ENCODE measurements at places on chromosomes 1 and 21.
A peak's percentile ranks its signal among the peaks of the same experiment; 100 is the strongest.

DNA sequence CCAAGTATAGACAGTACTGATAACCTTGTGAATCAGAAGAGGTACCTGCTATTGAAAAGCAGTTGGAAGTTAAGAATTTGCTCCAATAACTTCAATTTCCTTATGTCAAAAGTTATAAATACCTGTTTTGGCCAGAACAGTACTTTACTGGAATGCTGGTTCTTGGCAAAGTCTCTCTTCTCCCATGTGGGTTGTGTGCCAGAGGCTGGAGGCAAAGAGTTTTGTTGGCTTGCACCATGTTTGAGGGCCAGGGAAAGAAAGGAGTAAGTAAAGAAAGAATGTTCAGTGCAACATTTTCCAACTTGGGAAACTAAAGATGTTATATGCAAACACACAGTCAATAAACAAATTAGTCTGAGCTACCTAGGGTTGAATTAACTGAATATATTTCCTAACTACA lies 67.0 kb upstream of the DYNLT5 start:
- DNase-seq: no peak

- DNase-seq: no peak
These were observed 84.6 kb upstream of the NEK7 start for GRCh38 chr1:198072177-198072576.

- no peak for DNase-seq
These were observed 746.5 kb upstream of the CHRM3 start for GRCh38 chr1:238639861-238640260.

DNA sequence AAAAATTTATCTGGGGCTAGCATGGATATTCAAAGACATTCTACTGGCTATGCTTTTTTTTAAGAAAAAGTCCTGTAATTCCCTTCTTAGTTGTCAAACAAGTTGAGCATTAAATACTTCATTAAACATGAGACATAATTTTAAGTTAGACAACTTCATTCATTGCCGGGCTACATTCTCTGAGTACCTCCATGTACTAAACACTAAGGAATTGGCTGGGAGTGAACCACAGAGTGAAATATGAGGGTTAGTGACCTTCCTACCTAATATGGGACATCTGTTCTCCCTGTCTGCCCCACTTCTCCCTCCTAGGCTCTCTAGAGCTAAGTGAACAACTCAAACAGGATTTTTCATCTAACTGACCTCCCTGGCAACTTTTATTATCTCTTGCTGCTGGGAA lies 370.4 kb downstream of the VAV3 start:
- DNase-seq: no peak

DNA sequence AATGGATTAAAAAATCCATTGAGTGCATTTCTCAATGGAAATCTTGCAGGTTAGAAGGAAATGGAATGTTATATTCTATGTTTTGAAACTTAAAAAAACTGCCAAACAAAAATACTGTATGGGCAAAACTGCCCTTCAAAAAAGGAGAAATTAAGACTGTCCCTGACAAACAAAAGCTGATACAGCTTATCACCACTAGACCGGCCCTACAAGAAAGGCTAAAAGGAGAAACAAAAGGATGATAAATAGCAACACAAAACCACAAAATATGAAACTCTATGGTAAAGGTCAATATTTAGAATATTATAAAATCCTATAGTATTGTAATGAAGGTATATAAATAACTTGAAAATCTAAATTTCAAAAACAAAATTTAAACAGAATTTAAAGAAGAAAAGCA lies 60.0 kb downstream of the SLC25A24 start:
- no peak for DNase-seq

DNA sequence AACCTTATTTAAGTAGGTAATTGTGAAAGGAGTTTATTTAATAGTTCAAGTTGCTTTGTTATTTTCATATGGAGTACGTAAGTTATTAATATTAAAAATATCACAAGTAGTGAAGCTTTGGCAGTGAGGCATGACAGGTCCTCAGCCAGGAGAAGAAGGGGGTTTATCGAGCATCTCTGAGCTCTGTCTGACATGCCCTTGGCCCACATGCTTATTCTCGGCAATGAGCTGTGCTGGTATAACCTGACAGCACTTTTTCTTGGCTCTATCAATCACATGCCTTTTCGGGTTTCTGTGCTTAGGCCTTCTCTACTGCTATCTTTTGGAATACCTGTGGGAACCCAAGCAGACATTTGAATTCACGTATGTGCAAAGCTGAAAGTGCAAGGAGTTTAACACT lies 84.8 kb downstream of the OLFM3 start:
- no peak for DNase-seq

GRCh38 chr1:81326212-81326611 lies 474.5 kb upstream of the ADGRL2 start:
- no peak for DNase-seq

DNA sequence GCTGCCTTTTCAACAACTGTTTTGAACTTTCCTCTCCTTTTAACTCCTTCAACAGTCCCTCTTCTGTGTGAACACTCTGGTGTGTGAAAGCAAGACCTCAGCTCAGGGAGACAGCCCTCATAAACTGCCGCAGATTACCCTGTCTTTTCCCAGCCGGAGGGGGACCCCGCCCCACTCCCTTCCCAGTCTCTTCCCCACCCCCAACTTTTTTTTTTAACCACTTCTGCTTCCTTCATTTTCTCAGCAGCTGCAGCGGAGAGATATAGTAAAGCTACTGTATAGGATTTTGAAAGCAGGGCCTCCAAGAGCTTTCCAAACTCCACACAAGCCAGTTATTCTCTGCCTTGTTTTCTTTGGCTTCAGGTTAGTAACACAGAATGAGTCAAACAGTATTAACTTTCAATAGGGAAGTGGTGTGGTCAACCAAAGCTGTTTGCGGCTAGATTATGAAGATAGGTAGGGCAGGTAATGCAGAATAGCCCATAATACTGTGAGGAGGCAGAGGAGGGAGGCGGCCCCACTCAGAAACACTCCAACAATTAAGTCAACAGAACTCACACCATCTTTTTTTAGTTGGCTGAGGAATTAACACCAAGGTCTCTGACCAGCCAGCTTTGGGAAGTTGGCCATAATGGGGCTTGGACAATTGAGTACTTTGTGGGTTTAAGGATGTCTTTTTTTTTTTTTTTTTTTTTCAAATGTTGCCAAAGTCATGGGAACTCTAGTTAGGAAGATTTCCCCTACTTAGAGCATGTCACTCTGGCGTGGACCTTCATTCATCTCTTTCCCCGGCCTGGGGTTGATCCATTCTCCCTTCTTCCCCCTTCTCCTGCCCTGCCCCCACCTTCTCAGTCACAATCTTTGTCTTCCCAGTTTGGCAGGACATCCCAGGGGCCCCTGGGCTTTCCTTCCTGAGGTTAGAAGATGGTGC lies 177.0 kb downstream of the CLIC6 start:
- peak; percentile 43 for DNase-seq

GRCh38 chr21:44967082-44968047 lies 27.5 kb downstream of the SLX9 start:
- no peak for DNase-seq

DNA sequence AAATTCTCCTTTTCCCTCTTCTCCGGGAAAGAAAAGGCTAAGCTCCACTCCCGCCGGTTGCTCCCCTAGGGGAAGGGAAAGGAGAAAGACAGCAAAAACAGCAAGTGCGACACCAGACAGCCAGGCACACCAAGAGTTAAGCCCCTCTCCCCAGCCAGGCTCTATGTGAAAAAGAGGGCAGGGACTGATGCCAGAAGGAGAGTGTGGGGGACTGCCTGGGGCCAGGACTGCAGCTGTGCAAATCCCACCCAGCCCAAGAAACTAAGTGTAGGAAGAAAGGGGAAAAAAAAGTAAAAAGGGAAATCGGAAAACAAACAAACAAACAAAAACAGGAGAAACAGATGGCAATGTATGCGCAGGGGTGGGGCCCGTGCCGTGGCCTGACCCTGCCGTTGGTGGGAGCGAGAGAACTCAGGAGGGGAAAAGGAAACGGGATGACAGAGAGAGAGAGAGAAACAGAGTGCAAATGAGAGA lies 27.7 kb upstream of the FMO1 start:
- no peak for DNase-seq

DNA sequence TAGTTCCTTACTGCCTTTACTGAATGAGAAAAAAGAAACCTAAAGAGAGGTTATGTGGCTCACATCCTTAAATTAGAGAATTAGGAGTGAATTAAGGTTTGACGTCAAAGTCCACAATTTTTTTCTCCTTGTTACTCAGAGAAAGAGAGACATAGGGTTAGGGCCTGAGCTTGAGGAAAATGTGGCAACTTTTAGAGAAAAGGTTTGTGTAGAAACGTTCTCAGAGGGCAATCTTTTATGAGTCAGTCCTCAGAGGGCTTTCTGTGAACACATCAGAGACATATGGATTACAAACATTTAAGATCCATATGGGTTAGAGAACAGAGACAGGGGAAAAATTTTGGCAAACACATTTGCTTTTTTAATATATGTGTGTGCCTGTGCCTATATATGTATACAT lies 242.8 kb downstream of the TGFB2 start:
- no peak for DNase-seq

- DNase-seq: peak; percentile 65
These were observed at the start of gene RUSC1 for GRCh38 chr1:155320661-155321617. RUSC1 (plus strand) TSS chr1:155320894; CDS start chr1:155321774, 880 bp downstream.

GRCh38 chr1:21721295-21721985 lies 52.3 kb upstream of the RAP1GAP start:
- DNase-seq: no peak

DNA sequence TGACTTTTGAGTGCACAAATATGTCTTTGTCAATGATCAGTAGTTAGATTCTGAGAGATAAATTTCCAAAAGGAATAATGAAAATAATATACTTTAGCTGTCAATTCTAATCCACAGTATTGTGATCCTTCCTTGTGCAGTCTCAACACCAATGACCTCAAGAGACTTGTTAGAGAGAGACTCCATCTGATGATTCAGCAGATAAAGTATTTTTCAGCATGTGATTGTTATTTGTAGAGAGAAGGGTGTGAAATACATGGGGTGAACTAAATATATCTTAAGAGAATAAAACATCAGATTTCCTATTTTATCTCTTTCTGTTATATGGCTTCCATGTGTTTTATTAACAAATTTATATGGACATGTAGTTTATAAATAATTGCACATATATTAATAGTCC lies 5.9 kb upstream of the ZNF124 start:
- no peak for DNase-seq

DNA sequence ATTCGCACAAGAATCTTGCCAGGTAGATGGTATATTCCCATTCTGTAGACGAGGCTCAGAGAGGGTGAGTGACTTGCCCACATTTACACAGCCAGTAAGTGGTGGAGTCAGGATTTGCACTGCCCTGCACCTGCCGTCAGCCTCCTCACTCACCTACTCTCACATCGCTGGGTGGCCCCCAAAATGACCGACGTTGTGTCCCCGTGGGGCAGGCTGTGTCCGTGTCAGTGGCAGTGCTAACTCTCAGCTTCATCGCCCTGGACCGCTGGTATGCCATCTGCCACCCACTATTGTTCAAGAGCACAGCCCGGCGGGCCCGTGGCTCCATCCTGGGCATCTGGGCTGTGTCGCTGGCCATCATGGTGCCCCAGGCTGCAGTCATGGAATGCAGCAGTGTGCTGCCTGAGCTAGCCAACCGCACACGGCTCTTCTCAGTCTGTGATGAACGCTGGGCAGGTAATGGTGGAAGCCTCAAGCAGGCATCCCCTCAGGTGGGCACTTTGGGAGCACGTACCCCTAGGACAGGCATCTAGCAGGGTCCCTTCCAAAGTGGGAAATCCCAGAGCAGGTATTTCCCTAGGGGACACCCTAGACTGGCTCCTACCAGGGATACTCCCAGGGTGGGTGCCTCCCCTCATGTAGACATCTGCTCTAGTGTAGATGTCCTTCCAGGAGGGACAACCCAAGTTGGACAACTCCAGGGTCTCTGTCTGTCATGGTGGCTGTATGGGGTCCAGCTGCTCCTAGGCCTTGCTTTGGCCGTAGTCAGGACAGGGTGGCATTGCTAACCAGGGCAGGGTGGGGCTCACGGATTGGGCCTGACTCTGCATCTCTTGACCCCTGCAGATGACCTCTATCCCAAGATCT lies 3.4 kb downstream of the HCRTR1 start:
- DNase-seq: no peak

GRCh38 chr21:42523211-42523610 lies 9.6 kb downstream of the SLC37A1 start:
- DNase-seq: no peak

DNA sequence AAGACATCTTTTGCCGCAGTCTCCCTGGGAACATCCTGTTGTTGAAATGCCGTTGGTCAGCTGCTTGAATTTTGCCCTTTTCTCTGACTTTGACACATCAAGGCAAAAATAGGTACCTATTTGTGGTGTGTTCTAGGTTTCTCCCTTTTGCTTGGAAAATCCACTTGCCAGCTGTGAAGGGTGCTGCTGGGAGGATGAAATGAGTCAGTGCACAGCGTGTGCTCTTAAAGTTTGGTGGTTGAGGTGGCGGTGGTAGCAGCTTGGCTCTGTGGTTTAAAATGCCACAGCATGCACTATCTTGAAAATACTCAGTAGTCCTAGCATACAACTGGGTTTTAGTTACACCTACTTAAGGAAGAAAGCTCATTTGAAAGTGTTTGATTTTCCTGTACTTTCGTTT lies 183.8 kb downstream of the DHRS3 start:
- peak; percentile 62 for DNase-seq

GRCh38 chr1:12634156-12634555 lies 9.7 kb upstream of the AADACL4 start:
- no peak for DNase-seq

DNA sequence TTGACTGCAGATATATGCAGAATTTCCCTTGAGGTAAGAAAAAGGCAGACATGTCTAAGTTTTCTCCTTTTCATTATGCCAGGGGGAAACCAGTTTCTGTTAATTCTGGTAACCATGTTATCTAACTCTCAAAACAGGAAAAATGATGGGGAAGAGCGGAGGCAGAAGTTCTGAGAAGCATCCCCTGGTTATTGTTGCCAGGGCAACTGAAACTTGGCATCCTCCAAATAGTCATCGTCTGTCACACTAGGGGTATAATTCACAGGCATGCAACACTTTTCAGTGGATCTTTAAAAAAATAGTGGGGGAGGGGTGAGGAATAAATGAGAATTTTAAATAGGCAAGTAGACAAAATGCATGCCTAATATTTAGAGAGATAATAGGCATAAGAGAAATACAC lies 715.3 kb upstream of the CXADR start:
- DNase-seq: no peak

DNA sequence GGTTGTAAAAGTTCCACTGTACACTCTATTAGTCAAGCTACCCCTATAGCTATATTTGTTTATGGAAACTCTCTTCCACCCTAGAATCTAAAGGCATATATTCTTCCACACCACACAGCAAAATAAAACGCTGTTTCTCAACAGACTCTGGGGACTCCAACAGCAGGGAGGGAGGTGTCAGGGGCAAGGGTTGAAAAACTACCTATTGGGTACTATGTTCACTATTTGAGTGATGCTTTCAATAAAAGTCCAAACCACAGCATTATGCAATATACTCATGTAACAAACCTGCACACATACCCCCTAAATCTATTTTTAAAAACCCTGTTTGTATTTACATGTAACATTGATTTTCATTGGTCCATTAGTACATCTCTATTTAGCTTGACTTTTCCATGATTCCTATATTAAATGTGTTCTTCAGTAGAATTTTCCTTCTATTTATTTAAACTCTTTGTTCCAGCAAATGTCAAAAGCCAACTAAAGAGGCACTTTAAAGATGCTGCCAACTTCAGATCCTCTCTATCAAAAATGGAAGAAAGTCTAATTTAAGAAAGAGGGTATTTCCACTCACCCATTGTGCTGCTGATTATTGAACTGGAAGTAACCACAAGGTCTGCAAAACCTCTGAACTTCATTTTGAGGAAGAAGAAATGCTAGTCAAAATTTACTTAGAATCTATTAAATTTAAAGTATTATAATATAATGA lies 26.2 kb downstream of the RGS7 start:
- no peak for DNase-seq

Data from CD4-positive, alpha-beta T cell treated with Interleukin-6 at 100 ng/mL for 8 hours (primary cell).